ENCODE measurements at places on chromosomes 1 and 21.

DNA sequence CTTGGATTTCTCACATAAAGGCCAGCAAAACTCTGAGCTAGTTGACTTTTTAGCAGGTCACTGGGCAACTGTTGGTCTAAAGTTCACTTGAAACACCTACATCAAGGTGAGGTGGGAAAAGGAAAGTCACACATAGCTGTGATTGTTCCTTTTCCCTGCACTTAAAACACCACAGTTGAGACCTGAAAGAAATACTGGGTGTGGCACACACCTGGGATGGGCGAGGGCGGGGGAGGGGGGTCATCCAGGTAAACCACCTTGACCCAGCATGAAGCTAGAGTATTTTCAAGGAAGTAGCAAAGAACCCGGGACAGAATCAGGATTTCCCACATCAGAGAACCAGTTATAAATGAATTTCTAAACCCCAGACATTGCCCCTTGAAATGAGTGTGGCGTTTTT, 26.4 kb downstream of the ZNF697 start:
- DNase-seq: no peak

- DNase-seq: no peak
These were observed 1.8 kb downstream of the CYB561D1 start for GRCh38 chr1:109495738-109496137.

DNA sequence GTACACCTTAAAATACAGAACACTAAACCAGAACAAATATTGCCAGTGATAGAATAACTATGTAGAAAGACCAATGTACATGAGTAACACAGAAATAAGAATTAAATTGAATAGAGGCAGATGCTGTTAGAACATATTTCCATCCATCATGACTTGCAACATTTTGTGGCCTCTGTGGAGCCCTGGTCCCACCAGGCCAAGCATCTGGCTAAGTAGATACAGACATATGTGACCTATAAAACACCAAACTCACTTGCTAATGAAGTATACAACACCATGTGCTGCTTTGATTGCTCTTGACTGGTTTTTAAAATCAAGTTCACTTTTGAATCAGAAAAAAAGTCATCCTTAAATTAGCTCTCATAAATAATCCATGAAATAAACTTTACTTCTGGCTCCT, 20.5 kb downstream of the SLC19A2 start:
- DNase-seq: no peak

- no peak for DNase-seq
These were observed 1.3 kb downstream of the WLS start for GRCh38 chr1:68230901-68231626.

DNA sequence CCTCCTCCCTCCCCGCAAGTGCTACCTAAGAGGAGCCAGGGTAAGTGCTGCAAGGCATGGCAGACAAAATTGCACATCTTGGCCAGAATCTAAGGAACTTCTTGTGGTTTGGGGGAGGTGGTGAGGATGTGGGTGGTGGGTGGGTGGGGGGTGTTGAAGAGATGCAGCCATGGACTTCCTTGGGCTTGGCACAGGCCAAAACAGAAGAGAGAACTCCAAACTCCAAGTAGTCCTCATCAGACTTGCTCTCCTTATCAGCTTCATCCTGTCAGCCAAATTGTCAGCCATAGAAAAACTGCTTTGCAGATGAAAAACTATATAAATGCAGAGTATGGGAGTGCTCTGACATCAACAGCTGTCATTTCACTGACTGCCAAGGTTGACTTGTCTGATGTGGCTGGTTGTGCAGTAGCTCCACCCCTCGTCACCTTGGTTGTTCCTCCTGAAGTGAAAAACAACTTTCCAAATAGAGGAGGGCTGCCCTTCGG, 7.1 kb downstream of the AMIGO1 start:
- DNase-seq: no peak

DNA sequence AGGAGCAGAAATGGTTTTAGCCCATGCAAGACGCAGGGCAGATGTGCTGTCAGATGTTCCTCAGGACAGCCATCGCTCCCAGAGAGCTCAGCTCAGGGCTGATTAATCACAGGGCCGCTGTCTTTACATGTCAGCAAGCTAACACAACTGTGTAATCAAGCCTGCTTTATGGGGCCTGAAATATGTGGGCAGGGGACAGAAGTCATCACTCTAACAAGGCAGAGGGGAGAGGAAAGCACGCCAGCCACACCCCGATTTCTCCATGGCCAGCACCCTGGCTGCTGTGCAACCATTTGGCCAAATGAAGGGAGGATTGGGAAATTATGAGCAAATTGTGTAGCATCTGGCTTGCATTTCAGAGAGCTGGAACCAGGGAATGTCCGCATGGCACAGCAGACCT, 368.8 kb downstream of the NPHP4 start:
- no peak for DNase-seq

DNA sequence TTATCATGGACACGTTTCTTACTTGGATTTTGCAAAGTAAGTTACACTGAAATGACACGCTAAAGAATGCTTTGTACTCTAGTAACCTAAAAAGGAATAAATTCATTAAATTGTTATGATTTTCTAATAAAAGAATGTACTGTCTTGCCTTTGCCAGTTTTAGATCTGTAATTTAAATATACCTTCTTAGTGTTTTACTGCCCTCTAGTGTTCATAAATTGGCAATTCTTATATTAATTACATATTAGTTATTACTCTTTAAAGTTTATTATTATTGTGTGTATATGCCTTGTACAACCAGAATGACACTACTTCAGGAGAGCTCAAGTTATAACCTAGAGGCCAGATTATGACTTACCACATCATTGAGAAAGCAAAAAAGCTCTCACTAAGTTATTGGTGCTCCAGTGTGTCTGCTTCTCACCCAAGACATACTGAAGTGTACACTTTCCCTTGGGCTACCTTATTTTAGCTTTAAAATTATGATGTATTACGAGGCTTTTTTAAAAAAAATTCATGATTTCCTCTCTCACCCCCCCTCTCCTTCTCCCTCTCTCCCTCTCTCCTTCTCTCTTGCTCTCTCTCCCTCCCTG, 169.9 kb downstream of the HS2ST1 start:
- no peak for DNase-seq

- DNase-seq: no peak
These were observed 81.7 kb downstream of the PGM1 start for GRCh38 chr1:63674865-63675419.

DNA sequence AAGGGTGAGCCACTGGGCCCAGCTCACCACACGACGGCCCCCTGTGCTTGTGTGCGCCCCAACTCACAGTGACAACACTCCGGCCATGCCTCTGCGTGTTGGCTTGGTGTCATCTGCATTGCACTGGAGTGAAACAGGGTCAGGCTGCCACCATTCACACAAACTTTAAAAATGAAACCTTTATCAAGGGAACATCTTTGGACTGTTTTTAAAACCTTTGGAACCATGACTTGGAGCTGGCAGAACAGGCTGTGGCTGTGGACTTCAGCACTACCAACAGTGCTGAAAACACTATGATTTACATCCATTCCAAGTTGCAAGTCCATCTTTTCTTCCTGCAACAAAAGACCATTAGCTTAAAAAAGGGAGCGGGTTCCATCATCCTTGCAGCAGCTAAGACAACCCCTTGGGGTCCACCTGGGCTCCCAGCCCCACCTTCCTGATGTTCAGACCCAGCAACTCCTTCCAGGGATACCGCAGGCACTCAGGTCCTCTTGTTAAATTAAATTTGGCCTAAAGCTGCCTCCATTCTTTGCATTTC, 25.6 kb downstream of the POFUT2 start:
- DNase-seq: no peak

GRCh38 chr1:89953131-89953626, 41.7 kb upstream of the ZNF326 start:
- DNase-seq: peak; percentile 16

- DNase-seq: no peak
These were observed 40.8 kb upstream of the KCTD3 start for GRCh38 chr1:215526147-215526845.

DNA sequence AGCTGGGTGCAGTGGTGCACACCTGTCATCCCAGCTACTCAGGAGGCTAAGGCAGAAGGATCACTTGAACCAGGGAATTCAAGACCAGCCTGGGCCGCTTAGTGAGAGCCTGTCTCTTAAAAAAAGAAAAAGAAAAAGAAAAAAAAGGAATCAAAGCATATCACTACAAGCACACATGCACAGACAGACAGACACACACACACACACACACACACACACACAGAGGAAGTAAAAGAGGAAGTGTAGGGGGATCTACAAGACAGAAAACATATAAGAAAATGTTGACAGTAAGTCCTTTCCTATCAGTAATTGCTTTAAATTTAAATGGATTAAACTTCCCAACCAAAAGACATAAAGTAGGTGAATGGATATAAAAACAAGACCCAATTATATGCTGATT, 180.3 kb downstream of the FAF1 start:
- no peak for DNase-seq

GRCh38 chr1:23394181-23394580, 24.5 kb upstream of the ZNF436 start:
- DNase-seq: no peak

DNA sequence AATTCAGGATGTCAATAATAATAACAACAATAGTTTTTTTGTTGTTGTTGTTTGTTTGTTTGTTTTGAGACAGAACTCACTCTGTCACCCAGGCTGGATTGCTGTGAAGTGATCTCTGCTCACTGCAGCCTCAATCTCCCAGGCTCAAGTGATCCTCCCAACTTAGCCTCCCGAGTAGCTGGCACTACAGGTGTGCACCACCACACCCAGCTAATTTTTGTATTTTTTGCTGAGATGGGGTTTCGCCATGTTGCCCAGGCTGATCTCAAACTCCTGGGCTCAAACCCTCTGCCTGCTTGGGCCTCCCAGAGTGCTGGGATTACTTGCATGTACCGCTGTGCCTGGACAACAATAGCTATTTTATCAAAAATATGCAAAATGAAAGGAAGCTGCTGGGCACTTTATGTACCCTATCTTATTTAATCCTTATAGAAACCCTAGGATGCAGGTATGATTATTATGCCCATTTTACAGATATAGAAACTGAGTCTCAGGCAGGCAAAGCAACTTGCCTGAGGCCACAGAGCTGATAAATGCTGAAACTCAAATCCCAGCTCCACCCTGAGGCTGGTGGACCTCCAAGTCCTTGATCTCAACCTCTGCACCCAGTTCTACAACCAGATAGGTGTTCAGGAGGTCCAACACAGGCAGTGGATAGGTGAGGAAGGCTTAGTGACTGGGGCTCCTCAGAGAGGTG, 57.4 kb upstream of the CTPS1 start:
- DNase-seq: no peak

DNA sequence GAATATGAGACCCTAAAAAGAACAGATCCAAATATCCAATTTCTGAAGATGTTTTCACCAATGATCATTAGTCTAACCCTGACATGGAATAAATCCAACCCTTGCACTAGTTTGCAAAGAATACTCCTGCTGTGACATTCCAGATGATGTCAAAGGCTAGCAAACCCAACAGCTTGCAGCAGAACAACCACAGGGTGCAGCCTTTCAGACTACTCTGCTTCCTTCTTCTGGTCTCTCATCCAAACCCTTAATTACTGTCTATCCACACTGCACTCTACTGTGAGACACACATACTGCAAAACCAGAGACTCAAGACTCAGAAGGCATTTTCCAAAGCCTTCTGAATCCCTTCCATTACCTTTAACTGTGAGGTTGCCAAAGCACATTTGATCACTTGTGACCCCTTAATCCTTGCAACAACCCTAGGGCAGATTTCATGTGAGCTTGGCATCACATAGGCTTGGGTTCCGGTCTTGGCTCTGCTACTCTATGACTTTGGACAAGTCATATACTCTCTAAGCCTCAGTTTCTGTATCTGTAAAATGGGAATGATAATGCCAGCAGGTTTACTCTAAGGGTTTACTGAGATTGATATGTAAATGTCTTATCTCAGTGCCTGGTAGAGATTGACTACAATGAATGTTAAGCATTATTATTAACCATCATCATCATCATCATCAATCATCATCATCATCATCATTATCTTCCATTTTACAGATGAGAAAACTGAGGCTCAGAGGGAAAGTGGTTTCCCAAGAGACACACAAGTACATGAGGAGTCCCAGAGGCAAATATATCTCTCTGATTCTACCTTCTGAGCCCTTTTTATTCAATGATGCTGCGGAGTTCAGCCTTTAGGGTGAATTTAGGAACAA, 94.5 kb downstream of the SYF2 start:
- DNase-seq: no peak

GRCh38 chr21:27564684-27565301, 597.9 kb upstream of the ADAMTS5 start:
- DNase-seq: no peak

GRCh38 chr21:44058652-44058964, 46.5 kb downstream of the TRAPPC10 start:
- DNase-seq: no peak

- DNase-seq: no peak
These were observed 213.4 kb upstream of the PTBP2 start for GRCh38 chr1:96508233-96508632.

- DNase-seq: no peak
These were observed 71.7 kb upstream of the JUN start for GRCh38 chr1:58855274-58856165.

- DNase-seq: no peak
These were observed 22.8 kb downstream of the WDR26 start for GRCh38 chr1:224411766-224412165.

- no peak for DNase-seq
These were observed 9.9 kb downstream of the SEC16B start for GRCh38 chr1:177959811-177960515.

GRCh38 chr1:82597649-82598048, 796.9 kb downstream of the ADGRL2 start:
- DNase-seq: no peak

DNA sequence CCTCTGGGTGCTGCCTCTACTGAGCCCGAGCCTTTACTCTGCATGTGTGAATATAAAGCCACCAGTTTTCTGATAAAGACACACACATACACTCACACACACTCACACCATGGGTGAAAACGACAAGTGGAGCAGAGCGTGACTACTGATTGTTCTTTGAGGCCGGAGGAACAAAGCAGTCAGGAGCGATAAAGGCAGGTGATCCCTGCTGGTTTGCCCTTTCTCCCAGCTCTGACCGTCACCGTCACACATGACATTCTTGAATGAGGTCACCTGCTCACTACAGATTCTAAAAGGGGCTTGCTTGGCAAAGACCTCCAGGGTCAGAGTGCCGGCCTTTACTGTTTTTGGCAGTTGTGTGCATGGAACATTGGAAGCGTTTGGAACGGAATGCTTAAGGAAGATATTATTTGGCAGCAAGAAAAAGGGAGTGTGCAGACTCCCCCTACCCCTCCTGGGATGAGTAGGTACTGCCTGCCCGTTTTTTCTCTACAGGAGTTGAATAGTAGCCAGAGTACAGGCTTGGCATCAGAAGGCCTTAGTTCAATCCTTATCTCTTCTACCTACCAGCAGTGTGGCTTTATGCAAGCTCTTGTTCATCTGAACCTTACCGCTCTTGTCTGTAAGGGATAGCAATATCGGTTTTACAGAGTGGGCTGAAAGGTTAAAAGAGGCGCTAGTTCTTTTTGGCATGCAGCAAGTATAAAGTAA, 79.7 kb downstream of the PBX1 start:
- no peak for DNase-seq

- DNase-seq: no peak
These were observed 357.0 kb upstream of the PRMT6 start for GRCh38 chr1:106699433-106699832.

GRCh38 chr1:193251950-193252349, 65.5 kb upstream of the B3GALT2 start:
- no peak for DNase-seq

GRCh38 chr1:212415107-212415841, 588 bp upstream of the PACC1 start:
- no peak for DNase-seq

GRCh38 chr1:29197590-29197924, 15.9 kb upstream of the SRSF4 start:
- DNase-seq: peak; percentile 21

Measured in activated naive CD4-positive, alpha-beta T cell treated with anti-CD3 and anti-CD28 coated beads, Interleukin-2, amount 50 U/mL, for 72 hours (primary cell).